ENCODE measurements at places on chromosomes 7 and 10. TPM values are rescaled to one million over a fixed set of nuclear protein-coding genes. Genes with fewer than 3 reads are reported as not detected.

EIF5AL1 gene
- total RNA-seq = 0.11 TPM

EGR2 gene
- total RNA-seq = 0.48 TPM

GRCh38 chr10:122494833-122495232, 33.5 kb downstream of the HTRA1 start:
- H3K4me3 ChIP-seq = no peak overlapping the region
- no peaks in the 10 kb centered on the region for H3K27me3 ChIP-seq
- H3K27ac ChIP-seq = no peak overlapping the region
- DNase-seq = no peak
- H3K4me1 ChIP-seq = peaks cover 29% of the 10 kb centered on the region

LEP gene
- 0.12 TPM for total RNA-seq

DNA sequence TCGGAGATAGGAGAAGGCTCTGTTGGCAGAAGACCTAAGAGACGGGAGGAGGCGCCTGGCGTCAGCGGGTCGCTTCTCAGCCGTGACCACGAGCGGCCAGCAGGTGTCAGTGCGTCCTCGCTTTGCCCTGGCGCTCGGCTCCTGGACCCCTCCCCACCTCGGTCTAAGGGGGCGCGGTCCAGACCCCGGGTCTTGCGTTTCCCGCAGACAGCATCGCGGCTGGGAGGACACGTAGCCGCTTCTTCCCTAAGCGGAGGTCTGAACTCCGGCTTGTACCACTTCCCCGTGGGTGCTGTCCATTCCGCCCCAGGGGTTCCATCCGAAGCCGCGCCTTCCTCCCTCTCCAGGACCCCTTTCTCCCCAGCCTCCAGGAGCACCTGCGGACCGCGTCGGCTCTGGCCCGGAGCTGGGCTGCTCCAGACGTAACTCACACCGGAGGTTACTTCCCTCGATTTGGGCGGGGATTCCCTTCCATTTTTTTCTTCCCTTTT, 593 bp upstream of the ADRA2A start:
- H3K27me3 ChIP-seq = no peaks in the 10 kb centered on the region
- DNase-seq = peak; percentile 90
- peak overlapping the region; percentile 66 for H3K27ac ChIP-seq
- H3K36me3 ChIP-seq = no peaks in the 10 kb centered on the region
- H3K4me3 ChIP-seq = peak overlapping the region; percentile 51

- H3K36me3 ChIP-seq = no peaks in the 10 kb centered on the region
- no peak overlapping the region for H3K4me3 ChIP-seq
- H3K27ac ChIP-seq = no peak overlapping the region
- no peaks in the 10 kb centered on the region for H3K27me3 ChIP-seq
Measured at GRCh38 chr10:103890194-103890658, 27.8 kb downstream of the STN1 start.

- H3K36me3 ChIP-seq = no peaks in the 10 kb centered on the region
- no peak overlapping the region for H3K27ac ChIP-seq
- no peaks in the 10 kb centered on the region for H3K27me3 ChIP-seq
- DNase-seq = no peak
- no peaks in the 10 kb centered on the region for H3K4me1 ChIP-seq
- peak overlapping the region; percentile 88 for H3K4me3 ChIP-seq
Measured at GRCh38 chr10:104267721-104268404, 1.1 kb upstream of the GSTO2 start.

DPCD gene
- 48.3 TPM for total RNA-seq

DNA sequence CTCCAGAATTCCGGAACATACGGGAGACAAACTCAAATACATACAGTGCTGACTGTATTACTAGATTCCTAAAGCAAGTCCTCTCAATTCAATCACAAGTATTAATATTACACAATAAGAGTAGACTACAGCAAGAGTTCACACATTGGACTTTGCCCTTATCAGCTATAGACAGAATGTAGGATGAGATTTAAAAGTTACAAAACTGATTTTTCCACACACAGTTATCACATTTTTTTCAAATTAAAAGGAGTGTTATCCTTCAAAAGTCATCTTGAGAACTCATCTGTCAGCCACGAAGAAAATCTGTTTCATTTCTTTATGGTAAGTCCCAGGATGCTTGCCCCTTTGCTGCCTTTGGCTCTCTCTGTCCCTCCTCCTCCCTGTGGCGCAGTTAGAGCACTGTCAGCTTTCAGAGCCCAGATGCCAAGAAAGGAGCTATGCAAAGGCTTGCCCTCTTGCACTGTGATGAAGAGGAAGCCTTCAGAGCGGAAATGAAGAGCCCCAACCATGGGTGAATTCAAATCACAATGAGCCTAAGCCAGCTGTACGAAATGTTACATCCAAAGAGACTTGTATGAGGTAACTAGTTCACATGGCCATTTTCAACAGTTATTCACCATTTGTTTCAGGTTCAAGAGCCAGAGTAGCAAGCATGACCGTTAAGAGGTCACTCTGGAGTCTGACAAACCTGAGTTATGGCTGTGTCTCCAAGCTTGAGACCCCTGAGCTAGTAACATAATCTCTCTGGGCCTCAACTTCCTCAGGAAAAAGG, 10.7 kb downstream of the NCOA4 start:
- no peak for DNase-seq
- H3K36me3 ChIP-seq = no peaks in the 10 kb centered on the region
- no peak overlapping the region for H3K4me3 ChIP-seq
- H3K4me1 ChIP-seq = peaks cover 11% of the 10 kb centered on the region
- no peak overlapping the region for H3K27ac ChIP-seq

DNA sequence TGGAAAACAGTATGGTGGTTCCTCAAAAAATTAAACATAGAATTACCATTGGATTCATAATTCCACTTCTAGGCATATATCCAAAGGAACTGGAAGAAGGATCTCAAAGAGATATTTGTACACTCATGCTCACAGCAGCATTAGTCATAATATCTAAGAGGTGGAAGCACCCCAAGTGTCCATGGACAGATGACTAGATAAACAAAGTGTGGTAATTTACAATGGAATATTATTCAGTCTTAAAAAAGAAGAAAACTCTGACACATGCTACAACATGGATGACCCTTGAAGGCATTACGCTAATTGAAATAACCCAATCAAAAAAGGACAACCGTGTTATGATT, 594.2 kb downstream of the KCNMA1 start:
- no peaks in the 10 kb centered on the region for H3K4me1 ChIP-seq
- no peaks in the 10 kb centered on the region for H3K27me3 ChIP-seq
- DNase-seq = no peak
- H3K4me3 ChIP-seq = no peak overlapping the region
- H3K36me3 ChIP-seq = no peaks in the 10 kb centered on the region
- no peak overlapping the region for H3K27ac ChIP-seq

DNA sequence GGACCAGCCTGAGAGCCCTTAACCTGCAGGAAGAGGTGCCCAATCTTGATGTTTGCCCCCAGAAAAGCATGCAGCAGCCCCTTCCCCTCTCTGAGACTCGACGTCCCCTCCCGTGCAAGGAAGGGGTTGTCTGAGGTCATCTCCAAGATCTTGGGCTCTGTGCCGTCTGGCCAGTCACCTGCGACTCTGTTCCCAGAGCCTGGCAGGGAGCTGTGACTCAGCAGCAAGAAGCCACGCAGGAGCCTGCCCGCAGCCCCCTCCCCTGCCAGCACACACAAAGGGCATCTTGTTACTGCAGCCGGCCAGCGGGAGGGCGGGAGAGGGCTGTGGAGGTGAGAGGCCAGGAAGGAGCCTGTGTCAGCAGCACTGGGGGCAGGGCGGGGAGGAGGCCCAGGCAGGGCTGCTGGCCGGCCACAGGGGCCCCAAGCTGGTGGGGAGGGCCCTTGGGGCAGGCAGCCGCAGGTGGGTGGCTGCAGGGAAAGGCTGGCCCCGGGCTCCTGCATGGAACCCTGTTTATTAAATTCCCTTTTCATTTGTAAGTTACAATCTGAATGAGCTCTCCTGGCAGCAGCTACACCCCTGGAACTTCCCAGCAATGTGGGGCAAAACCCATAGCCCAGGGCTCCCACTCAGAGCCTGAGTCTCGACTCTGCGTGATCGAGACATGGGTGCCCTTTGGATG, 103.7 kb upstream of the ZMIZ1 start:
- H3K36me3 ChIP-seq = no peaks in the 10 kb centered on the region
- no peaks in the 10 kb centered on the region for H3K4me1 ChIP-seq
- H3K27me3 ChIP-seq = no peaks in the 10 kb centered on the region
- H3K4me3 ChIP-seq = no peak overlapping the region
- DNase-seq = no peak

PRPS1L1 gene
- not detected for total RNA-seq

- no peaks in the 10 kb centered on the region for H3K36me3 ChIP-seq
- DNase-seq = no peak
- no peaks in the 10 kb centered on the region for H3K27me3 ChIP-seq
- H3K27ac ChIP-seq = no peak overlapping the region
Measured at GRCh38 chr10:87634311-87634710, 25.4 kb upstream of the PAPSS2 start.

BTBD16 gene
- total RNA-seq = not detected

EZH2 gene
- 4.0 TPM for total RNA-seq

- peaks cover 1% of the 10 kb centered on the region for H3K4me1 ChIP-seq
- no peak overlapping the region for H3K4me3 ChIP-seq
- no peak for DNase-seq
- no peaks in the 10 kb centered on the region for H3K27me3 ChIP-seq
Measured at GRCh38 chr10:63391812-63392211, 74.0 kb downstream of the JMJD1C start.

DNA sequence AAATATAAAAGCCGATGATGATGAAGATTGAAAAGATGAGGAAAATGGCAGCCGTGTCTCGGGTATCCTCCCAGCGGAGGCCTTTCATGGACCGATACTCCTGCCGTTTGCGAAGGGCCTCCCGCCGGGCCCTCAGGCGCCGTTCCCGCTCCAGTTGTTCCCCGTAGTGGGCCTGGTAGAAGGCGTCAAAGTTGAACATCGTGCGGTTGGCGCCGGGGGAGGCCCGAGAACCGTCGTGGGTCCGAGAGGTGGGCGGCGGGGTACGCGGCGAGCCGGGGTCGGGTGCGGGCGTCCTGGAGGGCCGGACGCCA, 553 bp downstream of the DNAJC30 start:
- peak overlapping the region; percentile 89 for H3K4me3 ChIP-seq
- no peaks in the 10 kb centered on the region for H3K27me3 ChIP-seq
- H3K4me1 ChIP-seq = peaks cover 17% of the 10 kb centered on the region
- no peak for DNase-seq

GRCh38 chr10:69411476-69411875, 5.2 kb downstream of the TACR2 start:
- DNase-seq = no peak
- no peaks in the 10 kb centered on the region for H3K27me3 ChIP-seq
- H3K4me1 ChIP-seq = peaks cover 5% of the 10 kb centered on the region
- no peak overlapping the region for H3K27ac ChIP-seq
- H3K36me3 ChIP-seq = no peaks in the 10 kb centered on the region

- no peaks in the 10 kb centered on the region for H3K36me3 ChIP-seq
- no peak overlapping the region for H3K4me3 ChIP-seq
- no peaks in the 10 kb centered on the region for H3K27me3 ChIP-seq
- H3K4me1 ChIP-seq = peaks cover 7% of the 10 kb centered on the region
- H3K27ac ChIP-seq = peak overlapping the region; percentile 39
Measured at GRCh38 chr10:11528286-11528685, 83.2 kb downstream of the USP6NL start.

- no peaks in the 10 kb centered on the region for H3K4me1 ChIP-seq
- no peak overlapping the region for H3K27ac ChIP-seq
- no peaks in the 10 kb centered on the region for H3K27me3 ChIP-seq
- H3K4me3 ChIP-seq = no peak overlapping the region
- H3K36me3 ChIP-seq = no peaks in the 10 kb centered on the region
Measured at GRCh38 chr10:104359811-104360210, 6.2 kb downstream of the CFAP58 start.

PPP1R9A gene
- total RNA-seq = 32.2 TPM

GRCh38 chr10:132877473-132877872, 64.9 kb downstream of the CFAP46 start:
- peaks cover 3% of the 10 kb centered on the region for H3K4me1 ChIP-seq
- no peaks in the 10 kb centered on the region for H3K36me3 ChIP-seq
- H3K4me3 ChIP-seq = no peak overlapping the region
- H3K27ac ChIP-seq = no peak overlapping the region
- no peak for DNase-seq
- no peaks in the 10 kb centered on the region for H3K27me3 ChIP-seq

GRCh38 chr7:128265906-128266300, 24.8 kb downstream of the LEP start:
- H3K27ac ChIP-seq = no peak overlapping the region
- no peak for DNase-seq
- no peaks in the 10 kb centered on the region for H3K27me3 ChIP-seq
- H3K4me3 ChIP-seq = no peak overlapping the region
- peaks cover 6% of the 10 kb centered on the region for H3K4me1 ChIP-seq

- no peaks in the 10 kb centered on the region for H3K36me3 ChIP-seq
- H3K4me3 ChIP-seq = no peak overlapping the region
- H3K4me1 ChIP-seq = no peaks in the 10 kb centered on the region
- H3K27me3 ChIP-seq = no peaks in the 10 kb centered on the region
- DNase-seq = peak; percentile 71
Measured at GRCh38 chr10:62594093-62594520, 210.4 kb upstream of the ADO start.

DNA sequence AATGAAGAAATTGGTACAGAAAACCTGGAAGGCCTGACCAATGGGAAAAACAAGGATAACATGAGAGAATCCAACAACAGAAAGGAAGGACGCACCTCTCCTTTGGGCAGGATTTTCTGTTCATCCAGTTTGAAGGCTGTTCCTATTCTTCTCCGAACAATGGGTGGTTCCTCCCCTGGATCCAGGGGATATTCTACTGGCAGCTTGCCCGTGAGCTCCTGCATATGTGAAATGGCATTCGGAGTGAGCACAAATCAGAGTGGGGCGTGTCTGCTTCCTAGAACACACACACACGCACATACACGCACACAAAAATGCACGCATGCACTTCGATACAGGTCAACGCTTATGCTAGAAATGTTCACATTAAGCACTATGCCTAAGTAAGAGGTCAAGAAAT, 83.5 kb downstream of the PRPF18 start:
- no peaks in the 10 kb centered on the region for H3K27me3 ChIP-seq
- no peaks in the 10 kb centered on the region for H3K36me3 ChIP-seq
- DNase-seq = no peak
- H3K4me3 ChIP-seq = no peak overlapping the region
- no peak overlapping the region for H3K27ac ChIP-seq

TCERG1L gene
- total RNA-seq = 1.6 TPM

SORCS3 gene
- total RNA-seq = 1.0 TPM

DNA sequence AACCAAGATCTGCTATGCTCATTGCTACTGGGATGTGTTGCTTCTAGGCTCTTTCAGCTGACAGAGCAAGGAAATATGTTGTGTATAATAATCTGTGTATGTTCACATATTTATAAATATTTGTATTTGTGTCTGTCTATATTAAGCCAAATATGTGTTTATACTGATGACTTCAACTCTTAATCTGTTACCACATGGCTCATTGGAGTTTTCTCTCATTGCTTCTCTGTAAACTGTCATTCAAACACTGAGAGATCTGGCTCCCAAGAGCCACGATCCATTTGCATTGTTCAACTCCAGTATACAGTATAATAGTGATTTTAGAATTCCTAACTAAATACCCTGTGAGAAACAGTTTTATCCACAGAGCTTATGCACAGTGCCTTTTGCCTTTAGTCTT, 35.3 kb downstream of the BICC1 start:
- peaks cover 5% of the 10 kb centered on the region for H3K4me1 ChIP-seq
- no peak overlapping the region for H3K4me3 ChIP-seq
- no peaks in the 10 kb centered on the region for H3K27me3 ChIP-seq
- no peak overlapping the region for H3K27ac ChIP-seq

- no peak overlapping the region for H3K4me3 ChIP-seq
- no peak for DNase-seq
- H3K27me3 ChIP-seq = no peaks in the 10 kb centered on the region
- H3K27ac ChIP-seq = no peak overlapping the region
Measured at GRCh38 chr7:8481752-8482446, 48.5 kb downstream of the NXPH1 start.

COG5 gene
- 37.2 TPM for total RNA-seq

Measured in ovary (tissue), 10 donors.